Stimulated activated CD4-positive, alpha-beta T cell treated with anti-CD3 and anti-CD28 coated beads, Interleukin-1b, Interleukin-23, amount 100 ng/mL, for 1 hour (primary cell): ENCODE measurements at places on chromosomes 12 and 14.

DNA sequence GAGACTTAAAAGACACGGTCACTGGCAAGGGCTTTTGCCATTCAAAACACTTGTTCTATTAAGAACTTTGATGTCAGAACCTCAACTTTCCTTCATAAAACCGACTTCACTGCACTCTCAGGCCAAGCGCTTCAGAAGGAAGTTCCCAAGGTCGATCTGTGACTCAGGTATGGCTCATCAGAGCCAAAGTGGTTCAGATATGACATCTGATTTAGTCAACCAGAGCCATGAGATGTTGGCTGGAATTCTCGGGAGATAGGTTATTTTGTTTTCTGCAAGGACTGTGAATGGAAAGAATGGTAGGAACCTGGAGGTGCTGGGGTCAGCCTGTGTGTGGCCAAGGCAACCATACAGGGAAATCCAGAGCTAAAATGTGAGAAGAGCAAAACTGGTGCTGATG lies 445.6 kb downstream of the GLT1D1 start:
- DNase-seq, result no peak

DNA sequence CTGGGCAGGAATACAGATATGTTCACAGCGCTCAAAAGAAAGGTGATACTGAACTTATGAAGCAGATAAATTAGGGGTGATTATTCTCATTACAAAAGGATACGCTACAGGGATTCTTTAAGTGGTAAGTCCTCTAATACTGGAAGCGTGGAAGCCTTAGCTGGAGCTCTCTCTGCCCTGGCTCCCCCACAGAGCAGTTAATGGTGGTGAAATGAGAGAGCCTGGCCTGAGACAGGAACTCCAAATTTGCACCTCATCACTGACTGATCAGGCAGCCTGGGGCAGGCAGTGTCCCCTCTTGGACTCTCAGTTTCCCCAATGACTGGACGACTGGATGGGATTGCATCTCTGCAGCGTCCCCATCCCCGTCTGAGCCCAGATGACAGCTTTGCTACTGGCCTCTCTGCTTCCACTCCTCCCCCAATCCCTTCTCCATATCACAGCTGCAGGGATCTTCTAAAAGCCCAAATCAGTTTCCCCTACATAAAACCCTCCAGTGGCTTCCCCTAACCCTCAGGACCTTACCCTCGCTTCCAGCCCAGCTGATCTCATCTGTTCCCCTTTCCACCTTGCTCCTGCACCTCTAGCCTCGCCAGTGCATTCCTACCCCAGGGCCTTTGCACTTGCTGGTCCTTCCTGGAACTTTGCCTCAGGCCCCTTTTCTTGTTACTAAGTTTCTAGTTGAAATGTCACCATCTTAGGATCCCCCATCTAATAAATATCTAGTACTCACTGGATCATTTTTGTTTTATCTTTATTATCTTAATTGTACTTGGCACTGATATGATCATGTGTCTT lies 171.7 kb upstream of the LHX5 start:
- DNase-seq, result no peak

DNA sequence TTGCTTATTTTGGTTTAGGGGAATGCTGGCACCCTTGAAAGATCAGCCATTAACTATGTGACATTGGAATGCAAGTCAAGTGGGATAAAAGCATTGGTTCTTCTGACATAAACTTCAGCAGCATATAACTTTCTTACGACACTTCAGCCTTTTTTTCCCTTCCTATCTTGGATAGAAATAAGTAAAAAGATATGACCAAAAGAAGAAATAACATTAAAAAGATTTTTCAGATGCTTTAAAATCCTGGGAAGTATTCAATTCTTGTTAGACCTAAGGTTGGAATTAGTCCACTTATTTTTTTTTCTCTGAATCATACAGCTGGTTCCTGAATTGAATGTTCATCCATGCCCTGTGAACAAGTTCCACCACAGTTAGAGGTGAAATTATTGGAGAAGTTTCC lies 85.6 kb upstream of the TSPAN8 start:
- DNase-seq, result no peak

DNA sequence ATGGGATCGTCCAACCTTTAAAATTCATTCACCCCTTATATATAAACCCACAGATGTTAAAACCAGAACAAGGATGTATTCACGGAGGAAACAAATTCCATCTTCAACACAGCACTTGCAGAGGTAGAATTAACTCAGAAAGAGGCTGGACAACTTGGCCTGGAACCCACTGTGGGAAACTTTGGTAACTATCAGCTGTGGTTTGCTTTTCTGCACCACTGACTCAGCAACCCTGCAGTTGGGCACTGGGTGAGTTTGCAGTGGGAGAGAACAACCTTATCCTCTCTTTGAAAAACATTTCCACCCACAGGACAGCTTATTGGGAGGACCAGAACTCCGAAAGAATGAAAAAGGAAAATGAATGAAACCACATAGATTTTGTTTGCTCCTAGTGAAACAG lies 66.3 kb downstream of the ZNF664 start:
- DNase-seq, result no peak

DNA sequence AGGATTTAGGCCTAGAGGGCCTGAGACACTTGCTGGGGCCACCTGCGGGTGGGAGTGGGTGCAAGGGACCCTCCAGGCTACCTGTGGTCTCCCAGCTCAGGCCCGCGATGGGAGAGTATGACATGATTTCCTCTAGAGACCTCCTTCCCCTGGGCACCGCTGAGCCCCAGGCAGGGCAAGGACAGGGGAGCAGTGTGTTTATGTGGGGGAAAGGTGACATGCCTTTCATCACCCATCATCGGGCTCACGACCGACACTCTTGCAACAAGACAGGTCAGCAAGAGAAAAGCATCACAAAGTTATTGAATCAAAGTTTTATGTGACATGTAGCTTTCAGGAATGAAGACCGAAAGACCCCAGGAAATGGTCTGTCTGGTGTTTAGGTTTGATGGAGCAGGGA lies 19.9 kb downstream of the SH2B3 start:
- DNase-seq, result no peak

DNA sequence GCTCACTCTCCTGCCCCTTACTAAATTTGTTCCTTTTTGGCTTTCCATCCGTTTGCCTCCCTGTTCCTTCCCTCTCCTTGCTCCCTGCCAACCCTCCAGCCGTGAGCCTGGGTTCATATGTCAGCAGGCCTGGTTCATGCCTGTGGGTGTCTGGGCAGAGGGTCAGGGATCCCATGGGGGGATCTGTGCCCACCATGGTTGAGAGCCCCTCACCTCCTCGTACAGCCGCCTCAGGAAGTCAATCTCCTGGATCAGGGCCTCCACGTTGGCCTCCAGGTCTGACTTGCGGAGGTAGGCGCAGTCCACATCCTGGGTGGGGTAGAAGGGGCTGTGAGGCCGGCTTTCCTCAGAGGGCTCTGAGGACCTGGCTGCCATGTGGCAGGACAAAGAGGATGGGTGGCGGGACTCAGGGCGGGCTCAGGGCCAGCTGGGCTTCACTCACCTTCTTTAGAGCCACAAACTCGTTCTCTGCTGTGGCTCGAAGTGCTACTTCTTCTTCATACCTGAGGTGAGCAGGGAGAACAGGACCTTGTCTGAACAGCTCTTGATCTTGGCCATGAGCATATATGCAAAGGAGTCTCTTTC lies 3.6 kb downstream of the KRT83 start:
- DNase-seq, result no peak

- DNase-seq, result no peak
These were observed 14.0 kb upstream of the MYRFL start for GRCh38 chr12:69810870-69811498.

- no peak for DNase-seq
These were observed 209.5 kb upstream of the DIO3 start for GRCh38 chr14:101351769-101352168.

- DNase-seq, result no peak
These were observed 160.2 kb downstream of the PELI2 start for GRCh38 chr14:56278383-56278782.

GRCh38 chr12:128595609-128596008 lies 228.1 kb downstream of the SLC15A4 start:
- DNase-seq, result no peak

DNA sequence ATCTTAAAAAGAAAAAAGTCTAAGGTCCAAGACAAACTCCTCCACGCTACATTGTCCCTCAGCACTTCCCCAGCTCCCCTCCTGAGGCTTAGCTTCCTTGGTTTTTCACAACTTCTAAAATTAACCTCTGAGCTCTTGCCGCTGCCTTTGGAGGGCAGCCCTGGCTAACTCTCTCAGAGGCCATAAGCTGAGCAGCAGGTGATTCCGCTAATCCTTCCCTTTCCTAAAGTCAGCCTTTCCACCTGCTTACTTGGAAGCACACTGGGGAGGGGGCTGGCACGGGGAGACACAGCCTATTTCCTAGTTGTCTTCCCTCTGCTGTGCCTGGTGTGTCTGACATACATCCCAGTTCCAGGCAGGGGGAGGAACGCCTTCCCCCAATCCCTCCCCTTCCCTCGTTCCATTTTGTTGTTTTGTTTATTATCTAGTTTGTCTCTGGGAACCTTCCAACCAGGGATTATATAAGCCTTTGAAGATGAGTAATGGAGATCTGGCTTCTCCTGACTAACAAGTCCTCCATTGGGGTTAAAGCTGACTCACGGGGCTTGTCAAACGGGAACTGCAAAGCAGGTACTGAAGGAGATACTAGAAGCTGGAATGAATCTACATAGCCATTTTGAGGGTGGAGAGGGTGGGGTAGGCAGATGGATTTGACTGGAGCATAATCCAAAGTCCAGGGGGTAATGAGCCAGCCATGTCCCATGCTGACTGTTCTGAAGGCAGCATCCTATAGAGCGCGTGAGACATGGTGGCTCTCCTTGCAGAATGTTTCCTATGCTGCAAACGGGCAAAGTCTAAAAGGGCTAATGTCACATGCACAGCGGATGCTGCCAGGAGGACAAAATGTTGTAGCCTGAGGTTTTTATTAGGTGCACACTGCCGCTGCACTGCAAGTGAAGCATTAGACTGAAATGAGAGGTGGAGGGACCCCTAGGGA lies 230.8 kb downstream of the FOXN3 start:
- DNase-seq, result no peak

DNA sequence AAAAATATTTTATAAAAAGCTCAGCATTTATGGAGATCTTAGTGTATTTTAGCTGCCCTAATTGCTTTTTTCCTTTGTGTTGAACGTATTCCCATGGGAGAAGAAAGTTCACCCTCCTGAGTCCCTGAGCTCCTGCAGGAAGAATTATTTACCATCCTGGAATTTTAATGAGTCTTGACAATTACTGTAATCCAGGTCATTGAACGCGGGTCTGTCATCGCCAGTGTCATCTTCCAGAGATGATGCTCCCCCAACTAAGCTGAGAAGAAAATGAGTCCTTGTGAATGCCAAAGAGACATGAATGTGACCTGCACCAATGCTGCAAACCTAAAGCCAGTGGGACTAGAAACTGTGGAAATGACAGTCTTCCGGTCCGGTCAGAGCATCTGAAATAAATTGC lies 129.5 kb downstream of the FBXL14 start:
- DNase-seq, result no peak
